ENCODE measurements at places on chromosomes 2 and 18.

- no peak for DNase-seq
Observed at GRCh38 chr18:65017372-65017760, 733.4 kb upstream of the CDH7 start.

GRCh38 chr2:84459018-84459943, at the start of gene SUCLG1:
Gene SUCLG1 (minus strand): TSS chr2:84459280. CDS start chr2:84459269, 11 bp downstream.
- peak; percentile 85 for DNase-seq

DNA sequence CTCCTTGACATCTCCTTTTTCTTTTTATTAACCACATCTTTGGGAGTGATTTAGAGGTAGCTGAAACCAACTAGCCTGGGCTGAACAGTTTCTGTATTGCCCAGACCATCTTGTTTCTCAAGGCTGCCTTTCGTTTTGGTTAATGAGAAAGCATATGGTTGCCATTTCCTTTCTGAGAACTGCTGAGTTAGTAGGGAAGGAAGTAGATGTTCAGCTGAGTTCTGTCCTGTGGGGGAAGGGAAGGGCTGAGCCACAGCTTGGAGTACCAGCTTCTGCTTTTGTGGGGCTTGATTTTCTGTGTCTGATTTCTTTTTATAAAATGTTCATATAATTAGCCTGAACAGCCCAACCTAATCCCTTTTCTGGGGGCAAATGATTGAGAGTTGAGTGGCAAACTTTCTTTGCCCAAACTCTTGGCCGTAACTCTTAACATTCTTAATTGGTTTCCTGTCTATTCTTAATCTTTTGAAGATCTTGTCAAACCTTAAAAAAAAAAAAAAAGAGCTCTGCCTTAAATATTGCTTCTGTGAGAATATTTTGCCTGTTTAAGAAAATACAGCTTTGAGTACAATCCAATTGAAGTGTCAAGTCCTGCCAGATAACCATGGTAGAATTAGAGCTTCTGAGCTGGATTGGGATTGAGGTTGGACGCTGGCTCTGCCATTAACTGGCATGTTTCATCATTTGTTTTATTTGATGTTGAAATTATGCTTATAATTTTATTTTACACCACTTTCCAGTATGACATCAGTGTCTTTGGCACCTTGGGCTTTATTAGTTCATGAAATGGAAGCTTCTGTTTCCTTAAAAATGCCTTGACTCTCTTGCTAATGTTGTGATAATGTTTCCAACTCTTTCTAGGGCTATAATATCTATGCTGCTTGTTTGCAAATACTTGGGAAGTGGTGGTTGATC, 1.9 kb upstream of the NABP1 start:
- DNase-seq, result peak; percentile 87

GRCh38 chr18:10926621-10927161, 222.7 kb downstream of the PIEZO2 start:
- no peak for DNase-seq

DNA sequence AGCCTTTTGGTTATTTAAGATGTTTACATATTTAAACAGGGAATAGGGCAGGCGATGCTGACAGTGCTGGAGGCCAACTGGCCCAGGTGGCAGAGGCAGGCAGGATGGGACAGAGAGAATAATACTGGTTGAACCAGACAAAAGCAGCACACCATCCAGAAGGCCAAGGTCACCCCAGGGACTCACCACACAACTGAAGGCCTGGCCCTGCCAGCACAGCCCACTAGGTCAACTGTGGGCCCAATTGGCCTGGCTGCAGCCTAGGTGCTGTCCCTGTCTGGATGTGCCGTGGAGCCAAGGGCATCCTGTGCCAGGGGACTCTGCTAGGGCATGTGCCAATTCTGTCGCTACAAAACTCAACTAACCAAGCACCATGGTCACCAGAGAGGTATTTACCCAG, 69.2 kb downstream of the RNF152 start:
- no peak for DNase-seq

GRCh38 chr2:194705398-194705797, 951.6 kb upstream of the SLC39A10 start:
- DNase-seq, result no peak

DNA sequence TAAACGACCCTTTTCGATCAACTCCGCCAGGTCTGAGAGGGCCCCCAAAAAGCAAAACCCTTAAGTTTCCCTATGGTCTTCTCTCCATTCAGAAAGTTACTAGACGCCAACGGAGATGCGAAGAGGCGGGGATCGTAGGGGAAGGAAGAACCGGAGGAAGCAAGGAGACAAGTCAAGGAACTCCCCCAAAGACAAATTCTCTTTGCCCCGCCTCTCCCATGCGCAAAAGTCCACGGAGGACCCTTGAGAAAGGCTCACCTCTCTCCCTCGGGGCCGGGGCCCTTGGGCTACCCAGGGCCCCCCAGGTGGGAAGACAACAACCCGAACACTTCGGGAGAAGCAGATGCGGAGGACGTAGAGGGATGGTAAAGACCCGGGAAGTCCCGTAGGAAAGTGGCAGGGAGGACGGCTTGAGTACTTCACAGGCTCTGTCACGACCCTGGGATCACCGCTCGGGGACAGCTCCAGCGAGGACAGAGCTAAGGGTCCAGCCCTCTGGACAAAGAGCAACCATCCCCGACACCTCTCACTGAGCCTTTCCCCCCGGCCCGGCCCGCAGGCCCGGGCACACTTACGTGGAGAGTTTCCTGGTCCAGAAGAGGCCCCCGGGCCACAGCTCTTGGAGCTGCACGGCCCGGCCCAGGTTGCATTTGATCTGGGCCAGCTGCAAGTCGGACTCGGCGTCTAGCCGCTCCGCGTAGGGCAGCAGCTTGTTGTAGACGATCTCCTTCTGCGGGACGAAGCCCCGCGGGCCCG, 647 bp downstream of the PSME4 start:
- DNase-seq, result peak; percentile 23

DNA sequence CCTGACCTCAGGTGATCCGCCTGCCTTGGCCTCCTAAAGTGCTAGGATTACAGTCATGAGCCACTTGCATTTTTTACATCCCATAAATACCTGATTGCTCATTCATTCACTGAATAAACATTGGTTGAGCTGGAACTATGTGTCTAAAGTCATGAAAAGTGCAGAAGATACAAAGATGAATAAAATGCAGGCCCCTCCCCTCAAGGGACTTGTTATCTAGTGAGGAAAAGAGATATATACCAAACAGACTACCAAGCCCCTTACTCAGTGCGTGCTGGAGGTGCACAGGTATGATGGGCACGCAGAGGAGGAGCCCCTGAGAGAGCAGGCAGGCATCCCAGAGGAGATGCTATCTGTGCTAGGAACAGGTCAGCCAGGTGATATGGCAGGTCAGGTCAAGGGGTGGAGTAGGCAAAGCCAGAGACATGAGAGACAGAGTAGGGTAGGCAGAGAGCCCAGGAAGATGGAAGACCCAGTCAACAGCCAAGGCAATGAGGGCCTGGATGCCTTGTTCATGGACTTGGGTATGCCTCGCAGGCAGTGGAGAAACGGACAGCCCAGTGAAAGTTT, 7.7 kb downstream of the FHL2 start:
- DNase-seq, result no peak
